ENCODE measurements at places on chromosomes 11 and 22.
A peak's percentile ranks its signal among the peaks of the same experiment; 100 is the strongest.

DNA sequence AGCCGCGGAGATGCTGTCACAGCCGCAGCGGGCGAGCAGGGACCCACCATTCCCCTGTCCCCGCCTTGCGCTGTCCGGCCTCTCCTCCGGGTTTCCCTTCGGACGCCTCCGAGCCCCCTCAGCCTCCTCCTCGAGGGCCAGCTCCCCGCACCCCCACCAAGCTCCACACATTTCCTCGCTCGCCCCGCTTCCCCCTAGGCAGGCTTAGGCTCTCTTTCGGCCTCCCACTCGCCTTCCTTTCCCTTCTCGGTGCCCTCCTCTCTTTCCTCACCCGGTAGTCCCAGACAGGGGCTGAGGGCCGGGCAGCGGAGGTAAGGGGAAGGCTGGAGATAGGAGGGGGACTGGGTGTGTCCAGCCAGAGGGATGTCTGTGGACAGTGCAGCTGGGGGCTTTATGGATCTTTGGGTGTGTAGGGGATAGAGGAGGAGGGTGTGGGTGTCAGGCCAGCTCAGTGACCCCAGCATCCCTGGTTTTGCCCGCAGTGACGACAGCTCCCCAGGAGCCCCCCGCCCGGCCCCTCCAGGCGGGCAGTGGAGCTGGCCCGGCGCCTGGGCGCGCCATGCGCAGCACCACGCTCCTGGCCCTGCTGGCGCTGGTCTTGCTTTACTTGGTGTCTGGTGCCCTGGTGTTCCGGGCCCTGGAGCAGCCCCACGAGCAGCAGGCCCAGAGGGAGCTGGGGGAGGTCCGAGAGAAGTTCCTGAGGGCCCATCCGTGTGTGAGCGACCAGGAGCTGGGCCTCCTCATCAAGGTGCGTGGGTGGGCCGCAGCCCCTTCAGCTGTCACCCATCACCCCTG, 1.6 kb downstream of the KCNK4 start:
- no peak for DNase-seq

DNA sequence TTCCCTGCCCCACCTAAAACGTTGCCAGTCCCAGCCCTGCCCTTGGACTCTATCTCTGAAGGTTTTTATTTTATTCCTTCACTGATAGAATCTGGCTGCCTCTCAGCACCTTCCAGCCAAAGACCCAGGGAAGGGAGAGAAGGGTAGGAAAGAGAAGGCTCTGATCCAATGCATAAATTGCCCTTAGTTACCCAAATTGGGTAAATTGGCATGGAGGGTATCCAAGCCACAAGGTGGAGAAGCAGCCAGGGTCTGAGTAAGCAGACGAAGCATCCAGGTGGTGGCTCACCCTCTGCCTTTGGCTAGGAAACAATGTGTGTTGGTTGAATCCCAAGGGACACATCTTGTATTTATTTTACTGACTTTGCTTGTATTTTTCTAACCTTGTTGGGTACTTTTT, 89.0 kb downstream of the FEZ1 start:
- DNase-seq: no peak

DNA sequence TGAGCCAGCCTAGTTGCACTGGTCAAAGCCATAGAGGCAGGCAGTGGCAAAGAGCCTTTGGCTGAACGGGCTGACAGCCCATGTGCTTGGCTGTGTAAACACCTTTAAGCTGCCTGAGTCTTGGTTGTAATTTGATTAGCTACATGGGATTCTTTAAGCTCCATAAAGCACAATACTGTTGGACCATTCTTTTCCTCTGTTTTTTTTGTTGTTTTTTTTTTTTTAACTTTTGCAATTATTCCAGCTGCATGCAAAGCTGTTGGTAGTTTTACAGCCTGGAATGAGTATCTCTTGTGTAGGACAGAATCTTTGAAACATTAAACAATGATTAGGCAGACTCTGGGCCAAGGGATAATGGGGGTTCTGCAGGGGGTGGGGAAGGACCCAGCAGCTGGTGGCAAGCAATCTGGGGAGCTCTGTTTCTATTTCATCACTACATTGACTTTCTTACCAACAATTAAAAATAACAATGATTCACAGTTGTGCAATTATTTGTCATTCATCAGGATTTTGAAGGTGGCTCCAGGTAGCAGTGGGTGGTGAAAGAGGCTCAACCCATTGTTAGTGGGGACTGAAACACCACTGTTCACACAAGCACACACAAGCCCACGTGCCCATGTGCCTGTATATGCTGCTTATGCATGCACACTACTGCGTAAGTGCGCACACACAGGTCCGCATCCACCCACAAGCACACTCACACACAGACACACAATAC, 69.5 kb upstream of the CSNK2A3 start:
- DNase-seq: no peak

GRCh38 chr22:45185718-45186514, 22.2 kb downstream of the NUP50 start:
- no peak for DNase-seq

- no peak for DNase-seq
These were observed 150.2 kb downstream of the ETS1 start for GRCh38 chr11:128437136-128437535.

GRCh38 chr11:124551987-124552386, 8.5 kb upstream of the OR8B12 start:
- no peak for DNase-seq

GRCh38 chr11:118238421-118238820, 13.6 kb upstream of the JAML start:
- DNase-seq: no peak

- no peak for DNase-seq
These were observed 130.9 kb downstream of the PARVA start for GRCh38 chr11:12508151-12508751.

- no peak for DNase-seq
These were observed 19.7 kb upstream of the RAB38 start for GRCh38 chr11:88194990-88195389.

DNA sequence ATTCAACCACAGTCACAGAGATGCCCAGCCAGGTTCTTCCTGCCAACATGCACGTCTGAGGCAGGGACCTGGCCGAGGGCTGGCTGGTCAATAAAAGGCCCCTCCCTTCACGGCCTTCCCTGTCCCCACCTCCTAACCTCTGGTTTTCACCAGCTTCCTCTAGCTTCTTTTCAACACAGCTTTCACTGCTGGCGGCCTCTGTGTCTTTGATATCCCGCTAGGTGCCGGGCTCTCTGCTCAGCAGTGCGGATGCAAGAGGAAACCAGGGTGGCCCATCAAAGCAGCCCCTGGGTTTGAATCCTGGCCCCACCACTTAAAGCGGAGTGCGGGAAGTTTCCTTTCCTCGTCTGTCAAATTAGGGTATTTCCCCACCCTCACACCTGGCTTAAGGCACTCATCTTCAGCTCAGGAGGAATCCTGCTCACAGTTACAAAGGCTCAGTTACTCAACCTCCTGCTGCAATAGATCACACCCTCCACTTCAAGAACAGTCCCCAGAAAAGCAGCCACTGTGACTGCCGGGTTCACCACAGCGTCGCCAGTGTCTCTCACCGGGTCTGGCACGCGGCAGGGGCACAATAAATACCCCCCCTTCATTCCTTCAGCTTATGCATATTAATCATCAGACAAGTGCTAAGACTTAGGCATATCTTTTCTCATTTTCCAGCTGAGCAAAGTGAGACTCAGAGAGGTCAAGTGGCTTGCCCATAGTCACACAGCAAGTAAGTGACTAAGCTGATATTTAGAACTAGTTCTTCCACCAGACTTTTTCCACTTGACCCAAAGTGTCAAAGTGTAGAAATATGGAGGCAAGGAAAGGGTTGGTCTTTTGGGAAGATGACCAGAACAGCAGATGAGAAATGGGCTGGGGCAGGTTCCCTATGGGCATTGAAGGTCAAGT, 45.7 kb downstream of the TXN2 start:
- peak; percentile 49 for DNase-seq

DNA sequence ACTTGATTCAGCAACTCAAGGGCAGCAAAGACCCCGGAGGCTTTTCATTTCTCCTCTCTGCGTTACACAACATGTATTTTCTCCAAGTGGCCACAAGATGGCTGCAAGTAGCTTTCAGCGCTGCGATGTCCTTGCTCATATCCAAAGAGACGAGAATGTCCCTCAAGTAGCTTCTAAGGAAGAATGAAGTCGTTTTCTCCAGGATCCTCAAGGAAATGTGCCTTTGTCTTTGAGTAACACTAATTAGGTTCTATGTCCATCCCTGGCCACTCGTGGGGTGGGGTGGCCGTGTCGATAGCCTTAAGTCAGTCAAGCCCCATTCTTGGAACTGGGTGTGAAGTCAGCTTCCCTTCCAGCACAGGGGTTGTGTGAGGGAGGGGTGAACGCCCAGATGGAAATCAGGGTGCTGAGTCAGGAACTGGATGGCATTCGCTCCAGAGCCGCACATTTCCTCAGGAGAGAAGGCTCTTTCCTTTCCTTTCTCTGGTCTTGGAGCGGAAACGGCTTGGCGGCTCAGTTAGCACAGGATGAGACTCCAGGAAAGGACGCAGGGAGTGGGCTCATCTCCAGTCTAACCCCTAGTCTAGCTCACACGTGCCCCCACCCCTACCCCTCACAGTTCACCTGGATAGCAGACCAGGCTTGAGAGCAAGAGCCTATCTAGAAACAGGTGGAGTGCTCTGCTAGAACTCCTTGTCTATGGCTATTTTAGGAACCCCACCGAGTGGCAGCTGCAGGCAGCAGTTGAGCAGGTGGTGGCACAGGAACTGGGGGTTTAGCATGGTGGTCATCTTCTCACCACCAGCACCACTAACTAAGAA, 44.3 kb downstream of the NNMT start:
- DNase-seq: no peak

- no peak for DNase-seq
These were observed 22.9 kb upstream of the CARD18 start for GRCh38 chr11:105162506-105162905.

- DNase-seq: no peak
These were observed 94.5 kb downstream of the PHF21A start for GRCh38 chr11:46026606-46027293.

DNA sequence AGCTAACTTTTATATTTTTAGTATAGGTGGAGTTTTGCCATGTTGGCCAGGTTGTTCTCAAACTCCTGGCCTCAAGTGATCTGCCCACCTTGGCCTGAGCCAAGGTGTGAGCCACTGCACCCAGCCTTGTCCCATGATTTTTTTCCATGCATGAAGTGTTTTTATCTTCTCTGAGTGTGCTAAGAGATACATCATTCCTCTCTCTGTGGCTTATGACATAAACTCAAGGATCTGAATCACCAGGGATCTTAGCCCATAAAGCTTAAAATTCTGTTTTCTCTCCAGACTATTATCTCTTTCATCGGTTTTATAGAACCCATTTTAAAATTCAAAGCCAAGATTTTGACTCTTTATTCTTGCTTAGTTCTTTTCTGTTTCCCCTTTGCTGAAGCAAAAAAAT, 48.4 kb upstream of the C11orf58 start:
- no peak for DNase-seq

- no peak for DNase-seq
These were observed 26.9 kb downstream of the TRMU start for GRCh38 chr22:46362203-46362933.

DNA sequence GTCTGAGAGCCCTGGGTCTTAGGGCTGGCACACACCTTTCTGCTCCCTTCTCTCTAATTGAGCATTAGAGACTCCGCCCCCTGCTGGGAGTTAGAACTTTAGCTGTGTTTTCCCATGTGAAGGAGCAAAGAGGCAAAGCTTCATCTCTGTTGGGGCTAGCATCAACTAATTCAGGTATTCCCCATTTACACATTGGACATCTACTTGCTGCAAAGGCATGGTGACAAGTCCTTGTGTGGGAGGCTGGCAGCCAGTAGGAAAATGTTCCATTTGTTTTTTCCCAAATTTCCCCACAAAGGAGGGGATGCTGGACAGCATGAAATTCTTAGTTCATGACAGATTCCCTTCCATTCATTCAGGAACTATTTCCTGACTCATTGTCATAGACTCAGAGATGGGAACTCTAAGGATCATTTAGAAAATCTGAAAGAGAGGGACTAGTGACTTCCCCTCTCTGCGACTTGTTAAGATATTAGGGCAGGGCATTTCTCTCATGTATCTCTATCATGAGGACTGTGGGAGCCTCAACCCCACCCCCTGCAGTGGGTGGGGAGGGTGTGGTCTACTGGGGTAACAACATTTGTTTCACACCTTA, 3.6 kb downstream of the CD44 start:
- DNase-seq: no peak

DNA sequence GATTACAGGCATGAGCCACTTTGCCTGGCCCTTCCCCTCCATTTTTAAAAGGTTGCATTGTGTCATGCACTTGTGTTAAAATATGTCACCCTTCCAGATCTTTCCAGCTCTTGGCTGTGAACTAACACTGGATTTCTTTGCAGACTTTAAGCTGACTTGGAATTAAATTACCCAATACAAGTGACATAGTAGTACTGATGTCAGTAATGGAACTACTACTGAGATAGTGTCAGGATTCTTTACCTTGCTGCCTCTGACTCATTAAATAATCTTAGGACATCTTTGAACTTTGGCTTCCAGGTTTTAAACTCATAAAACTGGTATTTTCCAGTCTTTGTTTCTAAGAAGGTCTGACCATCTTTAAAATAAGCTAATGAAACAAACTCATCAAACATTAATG, 51.8 kb upstream of the OR4B1 start:
- no peak for DNase-seq

DNA sequence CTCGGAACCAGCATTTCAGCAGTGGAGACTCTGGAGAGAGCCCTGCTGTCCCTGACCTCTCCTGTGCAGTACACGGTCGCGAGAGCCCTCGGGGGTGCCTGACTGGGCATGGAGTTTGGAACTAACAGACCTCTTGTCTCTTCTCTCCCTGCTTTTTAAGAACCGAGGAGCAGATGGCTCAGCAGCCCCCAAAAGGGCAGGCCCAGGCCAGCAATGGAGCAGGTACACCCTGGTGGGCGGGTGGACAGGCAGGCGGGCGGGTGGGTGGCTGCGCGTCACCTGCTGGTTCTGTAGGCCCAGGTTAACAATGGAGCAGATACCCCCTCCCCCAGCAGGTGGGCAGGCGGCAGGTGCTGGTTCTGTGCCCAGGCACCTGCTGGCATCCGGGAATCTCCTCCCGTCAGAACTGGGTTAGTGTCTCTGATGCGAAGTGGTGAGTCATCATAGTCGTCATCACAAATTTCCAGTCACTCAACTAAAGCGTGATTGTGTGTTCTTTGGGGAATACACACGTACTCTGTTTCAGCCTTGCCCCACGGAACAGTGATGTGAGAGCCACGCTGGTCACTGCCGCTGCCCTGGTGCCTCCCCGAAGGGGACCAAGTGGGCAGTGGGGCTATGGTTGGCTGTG, 41.1 kb downstream of the GRAMD4 start:
- DNase-seq: peak; percentile 59

GRCh38 chr22:17807578-17808410, 33.5 kb upstream of the BID start:
- DNase-seq: no peak

DNA sequence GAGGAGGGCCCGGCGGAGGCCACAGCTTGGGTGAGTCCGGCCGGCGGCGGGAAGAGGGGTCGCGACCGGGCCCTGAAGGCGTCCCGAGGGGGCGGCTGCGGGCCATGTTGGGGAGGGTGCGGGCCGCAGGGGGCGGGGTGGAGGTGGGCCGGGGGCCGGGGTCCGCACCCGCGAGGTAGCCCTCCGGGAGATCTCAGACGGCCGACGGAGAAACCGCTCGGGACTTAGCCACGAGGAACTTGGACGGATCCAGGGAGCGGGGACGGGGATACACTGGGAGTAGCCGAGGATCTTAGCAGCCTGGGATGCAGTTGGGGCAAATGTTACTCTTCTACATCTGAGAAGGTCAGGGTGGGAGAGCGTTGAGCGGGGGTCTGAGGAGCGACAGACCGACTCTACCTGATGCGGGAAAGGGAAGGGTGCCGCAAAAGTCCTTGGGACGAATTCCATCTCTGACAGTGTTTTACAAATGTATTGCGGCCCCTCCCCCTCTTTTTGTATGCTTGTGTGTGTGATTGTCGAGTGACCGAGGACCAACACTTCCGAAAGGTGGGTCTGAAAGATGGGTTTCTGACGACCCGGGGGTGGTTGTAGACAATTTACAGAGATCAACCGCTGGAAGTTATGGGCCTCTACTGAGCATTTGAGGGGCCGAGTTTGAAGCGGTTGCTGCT, 658 bp downstream of the STIP1 start:
- DNase-seq: no peak
